ENCODE measurements at places on chromosomes 11 and 22.
A peak's percentile ranks its signal among the peaks of the same experiment; 100 is the strongest.

DNA sequence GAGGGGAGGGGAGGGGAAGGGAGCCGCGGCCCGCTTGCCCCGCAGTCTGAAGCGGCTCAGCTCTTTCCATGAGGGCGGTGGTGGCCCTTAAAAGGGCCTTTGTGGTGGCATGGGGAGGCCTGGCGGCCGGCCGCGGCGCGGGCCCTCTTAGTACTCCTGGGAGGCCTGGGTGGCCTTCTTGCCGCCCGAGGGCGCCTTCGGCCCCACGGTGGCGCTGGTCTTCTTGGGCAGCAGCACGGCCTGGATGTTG lies 6.9 kb downstream of the DPAGT1 start:
- DNase-seq: peak; percentile 81

GRCh38 chr11:25052844-25053243 lies 556.0 kb downstream of the LUZP2 start:
- no peak for DNase-seq

- DNase-seq: peak; percentile 58
Measured at GRCh38 chr22:30605449-30606110, 1.4 kb upstream of the TCN2 start.

GRCh38 chr11:35583843-35584242 lies 34.4 kb upstream of the FJX1 start:
- DNase-seq: no peak

DNA sequence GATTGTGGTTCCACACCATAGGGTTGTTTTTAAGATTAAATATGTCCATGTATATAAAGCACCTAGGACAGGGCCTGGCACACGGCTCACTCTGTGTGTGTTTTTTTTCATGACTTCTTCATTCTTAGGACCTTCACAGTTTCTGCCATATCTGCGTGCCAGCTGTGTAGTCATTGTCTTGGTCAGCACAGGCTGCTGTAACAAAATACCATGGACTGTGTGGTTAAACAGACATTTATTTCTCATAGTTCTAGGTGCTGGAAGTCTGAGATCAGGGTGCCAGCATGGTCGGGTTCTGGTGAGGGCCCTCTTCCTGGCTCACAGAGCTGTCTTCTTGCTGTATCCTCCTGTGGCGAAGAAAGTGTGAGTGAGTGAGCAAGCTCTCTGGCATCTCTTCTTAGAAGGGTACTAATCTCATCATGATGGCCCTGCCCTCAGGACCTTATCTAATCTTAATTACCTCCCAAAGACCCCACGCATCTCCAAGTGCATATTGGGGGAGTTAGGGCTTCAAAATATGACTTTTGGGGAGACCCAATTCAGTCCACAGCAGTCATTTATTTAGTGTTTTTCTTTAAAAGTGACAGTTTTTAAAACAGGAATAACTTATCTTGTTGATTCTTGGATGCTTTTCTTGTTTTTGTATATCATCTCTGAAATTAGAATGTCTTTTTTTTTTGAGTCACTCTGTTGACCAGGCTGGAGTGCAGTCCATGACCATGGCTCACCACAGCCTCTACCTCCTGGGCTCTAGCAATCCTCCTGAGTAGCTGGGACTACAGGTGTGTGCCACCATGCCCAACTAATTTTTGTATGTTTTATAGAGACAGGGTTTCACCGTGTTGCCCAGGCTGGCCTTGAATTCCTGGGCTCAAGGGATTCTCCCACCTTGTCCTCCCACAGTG lies 70.9 kb downstream of the ZNRF3 start:
- no peak for DNase-seq

DNA sequence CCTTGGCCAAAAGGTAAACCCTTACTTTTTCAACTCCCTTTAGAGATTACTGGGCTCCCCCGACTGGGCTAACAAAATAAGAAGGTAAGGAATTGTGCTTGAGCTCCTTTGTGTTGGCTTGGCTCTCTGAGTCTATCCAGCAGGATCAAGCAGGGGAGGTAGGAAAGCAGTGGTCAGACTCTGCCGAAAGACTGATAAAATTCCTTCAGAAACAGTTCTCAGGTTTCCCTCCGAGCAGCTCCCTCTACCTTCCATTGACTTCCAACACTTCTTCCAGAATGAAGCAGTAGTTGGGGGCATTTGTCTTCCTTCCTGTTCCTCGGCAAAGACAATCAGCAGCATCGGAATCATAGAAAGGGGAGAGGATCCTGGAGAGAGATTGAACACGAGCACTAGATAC lies 16.1 kb upstream of the CARD18 start:
- no peak for DNase-seq

DNA sequence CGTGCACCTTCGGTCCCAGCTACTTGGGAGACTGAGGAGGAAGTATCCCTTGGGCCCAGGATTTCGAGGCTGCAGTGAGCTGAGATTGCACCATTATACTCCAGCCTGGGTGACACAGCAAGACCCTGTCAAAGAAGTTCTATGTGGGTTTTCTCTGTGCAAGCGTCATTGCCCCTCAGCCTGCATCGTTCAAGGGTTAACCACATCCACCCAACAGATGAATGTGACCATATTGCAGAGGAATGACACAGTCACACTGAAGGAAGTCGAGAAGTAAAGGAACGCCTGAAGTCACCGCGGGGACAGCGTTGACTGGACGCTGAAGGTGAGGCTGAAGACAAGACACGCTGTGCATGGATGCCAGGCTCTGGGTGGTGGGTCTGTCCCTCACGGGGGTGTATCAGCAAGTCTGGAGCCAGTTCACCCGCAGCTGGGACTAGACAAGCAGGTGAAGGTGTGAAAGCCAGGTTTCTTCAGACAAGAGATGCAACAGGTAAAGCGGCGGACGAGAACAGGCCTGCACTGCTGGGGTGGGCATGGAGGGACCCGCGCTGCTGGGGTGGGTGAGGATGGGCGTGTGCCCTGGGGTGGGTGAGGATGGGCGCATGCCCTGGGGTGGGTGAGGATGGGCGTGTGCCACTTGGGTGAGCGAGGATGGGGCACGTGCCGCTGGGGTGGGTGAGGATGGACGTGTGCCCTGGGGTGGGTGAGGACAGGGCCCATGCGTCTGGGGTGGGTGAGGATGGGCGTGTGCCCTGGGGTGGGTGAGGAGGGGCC lies 36.5 kb upstream of the TOLLIP start:
- DNase-seq: no peak

DNA sequence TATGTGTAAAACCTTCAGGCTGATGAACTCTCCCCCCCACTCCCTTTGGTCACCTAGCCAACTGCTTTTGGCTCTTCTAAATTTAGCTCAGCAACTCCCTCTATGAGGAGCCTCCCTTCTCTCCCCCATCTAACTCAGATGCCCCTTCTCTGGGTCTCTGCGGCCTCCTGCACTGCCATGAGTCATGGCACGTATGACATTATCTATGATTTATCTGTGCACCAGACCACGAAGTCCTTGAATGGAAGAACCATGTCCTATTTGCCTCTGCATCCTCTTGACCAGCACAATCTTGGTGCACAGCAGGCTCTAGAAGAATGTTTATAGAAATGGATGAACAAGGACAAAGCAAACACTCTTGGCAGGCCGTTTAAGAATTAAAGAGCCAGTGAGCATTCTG lies 46.0 kb downstream of the RPL27A start:
- peak; percentile 43 for DNase-seq

- no peak for DNase-seq
Measured at GRCh38 chr11:108206969-108207682, 15.3 kb downstream of the NPAT start.

DNA sequence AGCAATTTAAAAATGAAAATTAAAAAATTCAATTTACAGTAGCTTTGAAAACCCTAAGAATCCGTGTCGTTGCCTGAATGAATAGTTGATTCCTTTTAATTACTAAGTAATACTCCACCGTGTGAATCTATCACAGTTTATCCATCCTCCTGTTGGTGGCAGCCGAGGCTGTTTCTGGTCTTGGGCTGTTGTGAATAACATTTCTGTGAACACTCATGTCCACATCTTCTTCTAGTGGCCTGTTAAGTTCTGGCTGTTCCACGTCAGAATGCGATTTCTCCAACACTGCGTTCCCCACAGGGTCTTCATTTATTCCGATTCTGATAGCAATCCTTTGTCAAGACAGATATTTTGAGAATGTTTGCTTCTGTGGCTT lies 223.0 kb downstream of the TBC1D22A start:
- no peak for DNase-seq

- peak; percentile 70 for DNase-seq
Measured at GRCh38 chr22:44668190-44668885, 33.7 kb upstream of the PRR5 start.

GRCh38 chr11:61680622-61681221 lies 531 bp downstream of the DAGLA start:
- no peak for DNase-seq

DNA sequence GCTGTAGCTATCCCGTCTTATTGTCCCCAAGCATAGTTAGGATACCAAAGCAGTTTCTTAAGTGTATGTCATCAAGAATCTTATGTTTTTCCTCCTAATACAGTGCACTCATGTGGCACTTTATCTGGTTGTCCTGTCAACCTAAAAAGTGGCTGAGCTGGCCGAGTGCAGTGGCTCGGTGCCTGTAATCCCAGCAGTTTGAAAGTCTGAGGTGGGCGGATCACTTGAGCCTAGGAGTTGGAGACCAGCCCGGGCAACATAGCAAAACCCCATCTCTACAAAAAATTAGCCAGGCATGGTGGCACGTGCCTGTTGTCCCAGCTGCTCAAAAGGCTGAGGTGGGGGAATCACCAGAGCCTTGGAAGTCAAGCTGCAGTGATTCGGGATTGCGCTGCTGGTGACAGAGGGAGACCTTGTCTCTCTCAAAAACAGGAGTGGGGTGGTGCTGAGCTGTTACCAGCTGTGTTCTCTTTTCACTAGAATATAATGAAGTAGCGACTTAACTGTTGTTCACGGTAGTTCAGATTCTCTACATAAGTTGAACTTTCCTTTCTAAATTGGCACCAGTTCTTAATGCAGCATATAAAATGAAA lies 48.1 kb downstream of the EP300 start:
- DNase-seq: no peak

- no peak for DNase-seq
Measured at GRCh38 chr11:116229236-116229970, 543.4 kb downstream of the BUD13 start.

- no peak for DNase-seq
Measured at GRCh38 chr22:42813501-42813900, 43.6 kb downstream of the ARFGAP3 start.

DNA sequence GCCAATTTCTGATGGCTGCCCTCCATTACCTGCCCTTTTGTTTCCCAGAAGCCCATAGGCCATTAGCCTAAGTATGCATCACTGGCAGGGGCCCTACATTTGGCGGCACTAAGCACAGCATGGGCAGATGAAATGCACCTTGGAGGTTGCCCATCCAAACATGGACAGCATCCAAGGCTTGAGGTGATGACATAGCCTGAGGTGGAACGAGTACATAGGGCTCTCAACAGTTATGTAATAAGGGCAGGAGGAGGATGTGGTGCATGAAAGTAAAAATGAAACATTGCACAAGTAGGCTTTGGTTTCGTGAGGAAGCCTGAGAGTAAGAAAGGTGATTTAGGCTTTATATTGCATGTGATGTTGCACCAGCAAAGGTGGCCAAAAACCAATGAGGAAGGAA lies 148.1 kb downstream of the FAM76B start:
- DNase-seq: no peak

DNA sequence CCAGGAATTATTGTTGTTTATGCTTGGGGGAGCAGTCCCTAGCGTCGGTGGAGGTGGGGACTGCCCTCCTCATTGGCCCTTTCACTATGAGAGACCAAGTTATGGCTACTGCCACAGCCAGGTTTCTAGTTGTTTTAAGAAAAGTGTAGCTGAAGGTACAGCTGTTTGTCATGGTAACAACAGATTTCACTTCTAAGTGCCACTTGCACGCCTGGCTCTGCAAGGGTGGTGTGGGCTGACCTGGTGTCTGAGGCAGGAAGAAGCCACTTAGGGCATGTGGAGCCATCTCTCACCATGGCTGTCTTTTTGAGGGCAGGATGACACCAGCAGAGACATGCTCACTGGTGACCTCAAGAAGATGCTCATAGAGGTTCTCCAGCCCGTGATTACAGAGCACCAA lies 46.3 kb upstream of the MPEG1 start:
- no peak for DNase-seq

DNA sequence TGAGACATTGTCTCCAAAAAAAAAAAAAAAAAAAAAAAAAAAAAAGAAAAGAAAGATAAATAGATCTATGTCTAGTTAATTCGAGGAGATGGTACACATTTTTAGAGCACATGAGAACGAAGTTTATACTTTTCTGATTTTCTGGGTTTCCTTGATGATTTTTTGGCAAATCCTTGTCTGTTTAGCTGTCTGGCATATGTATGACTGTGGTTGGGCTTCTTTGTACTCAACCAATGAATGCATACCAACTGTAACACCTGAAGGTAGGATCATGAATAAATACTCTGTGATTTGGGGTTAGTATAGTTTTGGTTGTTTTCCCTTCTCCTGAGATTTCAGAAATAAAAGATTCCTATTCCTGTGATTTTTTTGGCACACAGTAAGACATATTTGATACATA lies 63.1 kb downstream of the ARHGEF12 start:
- DNase-seq: no peak

DNA sequence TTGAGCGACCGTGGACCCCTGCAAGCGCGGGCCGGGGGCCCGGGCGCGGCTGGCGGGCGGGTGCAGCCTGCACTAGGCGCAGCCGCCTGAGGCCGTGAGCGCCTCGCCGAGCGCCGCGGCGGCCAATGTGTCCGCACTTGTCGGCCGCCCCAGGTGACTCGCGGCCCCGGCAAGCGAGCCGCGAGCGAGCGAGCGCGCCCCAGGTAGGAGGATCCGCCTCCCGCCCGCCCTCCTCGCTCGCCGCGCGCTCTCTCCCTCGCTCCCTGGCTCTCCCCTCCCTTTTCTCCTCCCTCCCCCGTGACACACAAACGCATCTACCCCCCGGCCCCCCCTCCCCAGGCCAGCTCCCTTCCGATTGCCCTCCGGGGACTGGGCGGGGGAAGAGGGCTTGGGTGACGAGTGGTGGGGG lies at the start of gene WNT7B:
TSS of gene WNT7B (minus strand) at position 160 of the 409 bp plus-strand sequence. CDS start 408 bp downstream, outside the sequence.
- DNase-seq: no peak

- DNase-seq: no peak
Measured at GRCh38 chr11:73017024-73017751, 124.9 kb downstream of the FCHSD2 start.

DNA sequence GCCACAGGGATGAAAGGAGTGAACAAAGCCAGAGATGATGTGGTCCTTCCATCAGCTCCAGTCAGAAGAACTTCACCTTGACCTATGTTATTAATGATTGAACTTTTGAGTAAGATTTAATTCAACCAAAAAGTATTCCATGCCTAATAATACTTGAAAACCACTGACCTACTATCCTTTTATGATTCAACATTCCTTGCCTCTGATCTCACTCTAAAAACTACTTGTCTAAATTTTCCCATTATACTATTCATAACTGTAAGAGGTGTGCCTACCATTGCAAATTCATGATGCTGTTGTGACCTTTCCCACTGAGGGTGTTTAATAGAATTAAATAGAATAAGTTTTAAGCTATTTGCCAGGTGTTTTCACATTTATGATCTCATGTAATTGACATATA lies 164.7 kb upstream of the GUCY1A2 start:
- DNase-seq: no peak

- no peak for DNase-seq
Measured at GRCh38 chr11:19478891-19479290, 233.7 kb upstream of the NAV2 start.

DNA sequence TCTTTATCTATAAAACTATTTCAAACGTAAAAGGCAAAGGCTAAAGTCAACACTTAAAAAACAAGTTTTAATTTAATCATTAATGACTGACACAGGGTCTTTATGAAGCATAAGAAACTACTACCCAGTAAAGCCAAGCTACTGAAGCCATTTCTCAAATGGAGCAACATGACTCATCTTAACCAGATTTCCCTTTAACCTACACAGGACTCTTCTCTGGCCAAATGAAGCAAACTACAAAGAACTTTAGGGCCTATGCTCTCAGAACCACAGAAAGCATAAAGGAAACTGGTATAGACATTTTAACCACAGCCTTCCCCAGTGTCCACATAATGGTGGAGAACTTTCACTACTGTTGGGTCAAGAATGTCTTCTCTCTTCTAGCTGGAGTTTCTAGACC lies 34.7 kb downstream of the ALG9 start:
- DNase-seq: no peak
